ENCODE measurements at places on chromosomes 1 and 21.

GRCh38 chr21:41518757-41519156, 10.8 kb upstream of the TMPRSS2 start:
- DNase-seq, result no peak

- no peak for DNase-seq
Observed at GRCh38 chr1:23526329-23527041, 4.5 kb downstream of the E2F2 start.

GRCh38 chr1:110672001-110672752, 2.6 kb downstream of the KCNA3 start:
- peak; percentile 75 for DNase-seq

- DNase-seq, result no peak
Observed at GRCh38 chr1:229086091-229086490, 184.8 kb upstream of the RAB4A start.

- no peak for DNase-seq
Observed at GRCh38 chr1:98210064-98210463, 289.2 kb upstream of the DPYD start.

DNA sequence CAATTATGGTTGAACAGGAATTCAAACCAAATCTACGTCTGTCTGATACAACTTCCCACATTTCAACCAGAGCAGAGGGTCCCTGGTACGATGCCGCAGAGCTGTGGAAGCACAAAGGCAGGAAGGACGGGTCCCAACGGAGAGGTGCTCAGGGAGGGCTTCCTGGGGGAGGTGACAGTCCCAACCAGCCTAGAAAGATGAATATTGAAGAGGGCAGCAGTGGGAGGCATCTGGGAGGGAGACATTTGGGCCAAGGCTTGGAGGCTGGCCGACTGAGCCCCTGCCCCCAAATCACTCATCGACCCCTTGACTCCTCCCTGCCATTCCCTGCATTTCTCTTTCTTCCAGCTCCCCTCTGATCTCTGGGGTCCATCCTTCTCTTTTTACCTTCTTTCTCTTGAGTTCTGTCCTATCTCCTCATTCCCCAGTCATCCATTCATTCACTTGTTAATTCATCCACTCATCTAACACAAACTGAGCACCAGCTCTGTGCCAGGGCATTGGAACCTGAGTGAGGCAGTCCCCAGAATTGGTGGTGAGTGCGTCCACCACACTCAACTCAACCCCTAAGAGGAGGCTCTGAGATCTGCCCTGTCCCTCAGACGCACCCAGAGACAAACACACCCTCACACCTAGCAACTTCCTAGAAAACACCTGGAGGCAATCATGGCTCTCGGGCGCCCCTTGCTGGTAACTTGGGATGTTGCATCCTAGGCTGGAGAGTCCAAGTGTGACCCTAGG, 13.2 kb upstream of the CELA3B start:
- DNase-seq, result peak; percentile 85

DNA sequence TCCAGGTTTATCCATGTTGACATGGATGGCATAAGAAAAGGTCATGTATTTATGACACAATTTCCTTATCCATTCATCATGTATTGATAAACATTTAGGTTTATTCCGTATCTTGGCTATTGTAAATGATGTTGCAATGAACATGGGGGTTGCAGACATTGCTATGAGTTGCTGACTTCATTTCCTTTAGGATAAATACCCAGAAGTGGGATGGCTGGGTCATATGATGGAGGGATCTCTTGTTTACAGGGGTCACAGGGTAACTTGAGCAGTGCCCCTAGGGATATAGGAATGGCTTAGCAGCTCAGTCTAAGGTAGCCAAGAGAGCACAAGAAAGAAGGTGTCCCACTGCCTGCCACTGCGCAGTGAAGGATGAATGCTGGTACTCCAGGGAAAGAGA, 229.6 kb upstream of the COA6 start:
- no peak for DNase-seq

GRCh38 chr1:220803401-220804201, 16.9 kb downstream of the MTARC1 start:
- DNase-seq, result no peak

DNA sequence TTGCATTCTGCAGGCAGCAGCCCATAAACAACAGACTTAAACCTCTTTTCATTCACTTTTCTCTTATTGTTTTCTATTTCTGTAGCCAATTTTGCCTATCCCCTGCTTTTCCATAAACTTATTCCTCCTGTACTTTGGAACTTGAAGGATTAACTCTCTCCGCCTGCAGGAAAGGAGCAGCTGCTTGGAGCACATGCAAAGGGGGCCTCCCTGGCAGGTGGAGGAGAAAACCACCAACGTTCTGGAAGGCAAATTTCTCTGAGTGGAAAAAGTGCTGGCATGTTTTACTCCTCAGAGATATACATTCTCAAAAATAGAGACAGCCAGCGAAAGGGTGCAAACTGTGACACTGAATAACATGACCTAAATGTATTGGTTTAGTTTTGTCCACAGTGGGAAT, 33.6 kb downstream of the RGS21 start:
- DNase-seq, result no peak

DNA sequence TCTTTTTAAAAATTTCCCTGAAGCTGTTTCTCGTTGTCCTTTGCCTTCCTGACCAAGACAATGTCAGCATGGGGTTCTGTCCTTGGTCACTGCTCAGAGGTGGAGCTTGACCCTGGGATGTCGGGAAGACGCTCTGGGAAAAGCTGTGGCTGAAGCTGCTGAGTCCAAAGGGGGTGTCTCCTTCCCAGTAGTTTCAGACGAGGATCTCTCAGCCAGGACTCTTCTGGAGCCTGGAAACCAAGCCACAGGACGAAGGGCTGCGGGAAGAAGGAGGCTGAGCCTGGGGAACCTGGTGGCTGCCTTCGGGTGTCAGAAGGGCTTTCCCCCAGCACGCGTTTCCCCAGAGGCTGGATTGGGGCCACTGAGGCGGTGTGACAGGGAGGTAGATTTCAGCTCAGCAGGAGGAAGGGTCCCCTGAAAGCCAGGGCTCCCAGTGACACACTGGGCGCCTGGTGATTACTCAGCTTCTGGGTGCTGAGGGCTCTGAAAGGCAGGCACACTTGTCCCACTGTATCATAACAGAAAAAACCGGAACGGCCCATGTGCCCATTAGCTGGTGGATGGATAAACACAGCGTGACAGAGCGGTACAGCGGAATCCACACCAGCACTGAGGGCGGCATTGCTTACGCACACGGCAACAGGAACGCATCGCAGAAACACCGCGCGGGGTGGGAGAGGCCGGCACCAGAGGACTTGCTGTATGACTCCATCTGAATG, 5.0 kb upstream of the KRTAP12-1 start:
- no peak for DNase-seq

DNA sequence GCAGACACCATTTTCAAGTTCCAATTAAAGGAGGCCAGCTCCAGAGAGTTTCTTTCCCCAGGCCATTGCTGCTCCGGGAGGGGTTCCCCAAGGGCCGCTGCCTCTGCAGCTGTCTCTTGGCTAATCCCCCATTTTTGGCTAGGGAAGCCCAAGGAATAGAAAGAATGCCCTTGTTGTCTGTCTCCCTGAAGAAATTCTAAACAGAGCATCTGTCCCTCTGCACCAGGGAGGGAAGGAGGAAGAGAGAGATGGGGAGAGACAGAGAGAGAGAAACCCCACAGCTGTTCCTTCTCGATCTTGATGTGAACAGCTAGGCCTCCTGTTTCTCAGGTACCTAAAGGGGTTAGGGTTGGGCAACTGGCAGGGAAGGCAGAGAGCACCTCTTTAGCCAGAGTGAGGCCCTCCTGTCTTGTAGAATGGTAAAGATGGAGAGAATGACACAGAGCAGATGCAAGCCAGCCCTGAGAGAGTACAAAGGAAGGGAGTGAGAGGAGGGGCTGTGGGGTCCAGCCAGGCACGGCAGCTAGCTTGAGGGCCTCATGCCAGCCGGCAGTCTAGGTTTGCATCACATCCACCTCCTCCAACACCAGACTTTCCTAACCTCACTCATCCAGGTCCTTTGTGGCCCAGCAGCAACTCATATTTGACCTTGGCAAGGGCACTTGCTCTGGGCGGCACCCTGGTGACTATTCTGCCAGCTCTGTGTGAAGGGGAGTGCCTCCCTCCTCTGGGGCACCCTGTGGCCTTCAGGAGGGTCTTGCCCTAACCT, 13.1 kb downstream of the OPTC start:
- no peak for DNase-seq

DNA sequence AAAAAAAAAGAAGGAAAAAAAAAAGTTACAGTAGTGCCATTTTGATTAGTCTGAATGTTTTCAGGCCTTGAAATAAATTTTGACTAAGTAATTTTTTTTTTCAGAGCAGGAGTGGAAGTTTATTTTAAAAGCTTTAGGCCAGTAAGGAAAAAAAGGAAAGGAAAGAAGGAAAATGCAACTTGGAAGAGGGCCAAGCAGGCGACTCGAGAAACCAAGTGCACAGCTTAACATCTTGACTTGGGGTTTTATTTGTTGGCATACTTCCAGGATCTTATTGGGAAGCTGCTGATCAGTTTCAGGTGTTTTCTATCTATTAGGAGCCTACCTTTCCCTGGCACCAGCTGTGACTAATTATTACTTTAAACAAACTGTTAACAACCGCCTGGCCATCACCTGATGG, 41.7 kb downstream of the ATF3 start:
- DNase-seq, result no peak

DNA sequence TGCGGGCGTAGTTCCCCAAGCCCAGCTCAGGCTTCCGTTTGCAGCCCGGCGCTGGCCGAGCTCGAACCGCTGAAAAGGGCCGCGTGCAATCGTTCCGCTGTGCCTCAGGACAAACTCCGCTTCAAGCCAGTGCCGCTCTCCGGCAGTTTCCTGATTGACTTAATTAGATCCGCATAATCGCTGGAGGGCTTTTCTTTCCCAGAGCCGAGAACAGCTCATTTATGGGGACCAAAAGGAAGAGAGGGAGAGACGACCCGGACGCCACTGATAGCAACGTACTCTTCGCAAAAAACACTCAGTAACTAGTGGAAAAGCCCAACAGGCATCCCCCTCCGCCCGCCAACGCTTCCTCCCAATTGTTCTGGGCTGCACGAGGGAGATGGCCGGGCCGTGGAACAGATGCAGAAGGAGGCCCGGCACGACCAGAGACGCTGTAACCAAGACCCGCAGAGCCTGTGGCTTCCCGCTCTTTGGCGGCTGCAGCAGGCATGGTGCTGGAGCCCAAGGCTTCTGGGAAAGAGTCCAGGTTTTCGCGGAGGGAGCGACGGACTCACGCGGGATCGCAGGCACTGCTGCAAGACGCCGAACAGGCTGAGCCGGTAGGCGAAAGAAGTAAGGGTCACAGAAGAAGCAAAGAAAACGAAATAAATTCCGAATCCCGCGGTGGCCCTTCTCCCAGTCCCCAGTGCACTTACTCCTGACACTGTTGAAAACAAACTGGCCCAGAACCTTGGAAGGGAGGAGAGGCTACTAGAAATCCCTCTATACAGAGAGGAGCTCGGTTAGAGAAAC, 3.6 kb upstream of the FOXD2 start:
- no peak for DNase-seq

- no peak for DNase-seq
Observed at GRCh38 chr21:33136847-33137502, 67.0 kb downstream of the OLIG1 start.

DNA sequence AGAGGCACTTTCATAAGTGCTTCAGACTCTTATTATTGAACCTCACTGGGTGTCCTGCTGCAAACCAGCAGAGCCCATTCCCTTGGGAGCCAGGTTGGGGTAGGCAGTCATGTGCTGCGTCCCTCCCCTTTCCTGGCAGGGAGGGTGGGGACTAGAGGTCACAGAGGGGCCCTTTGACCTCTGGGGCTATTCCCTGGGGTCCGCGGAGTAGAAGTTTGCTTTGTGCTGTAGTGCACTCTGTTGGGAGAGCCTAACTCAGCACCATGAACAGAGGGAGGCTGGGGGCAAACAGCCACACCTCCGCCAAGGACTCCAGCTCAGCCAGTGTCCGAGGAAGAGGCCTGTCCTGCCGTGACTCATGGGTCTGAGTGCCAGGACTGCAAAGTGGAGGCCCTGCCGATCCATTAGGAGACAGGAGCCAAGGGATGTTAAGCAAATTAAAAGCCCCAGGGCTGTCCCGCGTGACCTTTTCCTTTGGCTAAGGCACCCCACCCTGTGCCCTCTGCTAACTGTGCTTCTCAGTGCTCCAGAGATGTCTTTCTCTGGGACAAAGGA, 3.0 kb upstream of the IGSF21 start:
- no peak for DNase-seq

DNA sequence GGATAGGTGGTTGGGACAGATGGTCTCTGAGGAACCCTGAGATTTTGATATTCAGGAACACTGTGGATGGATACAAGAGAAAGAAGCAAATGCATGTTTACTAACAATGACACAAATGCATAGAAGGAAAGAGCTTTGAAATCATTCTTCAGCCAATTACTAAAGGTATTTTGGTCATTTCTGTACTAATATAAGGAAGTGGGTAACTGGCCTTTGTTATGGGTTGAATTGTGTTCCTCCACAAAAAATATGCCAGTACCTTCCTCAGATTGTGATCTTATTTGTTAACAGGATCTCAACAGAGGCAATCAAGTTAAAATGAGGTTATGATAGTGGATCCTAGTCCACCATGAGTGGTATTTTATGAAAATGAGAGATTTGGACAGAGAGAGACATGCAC, 68.7 kb upstream of the KCNA3 start:
- no peak for DNase-seq

GRCh38 chr1:61348025-61348665, 265.8 kb downstream of the NFIA start:
- no peak for DNase-seq

DNA sequence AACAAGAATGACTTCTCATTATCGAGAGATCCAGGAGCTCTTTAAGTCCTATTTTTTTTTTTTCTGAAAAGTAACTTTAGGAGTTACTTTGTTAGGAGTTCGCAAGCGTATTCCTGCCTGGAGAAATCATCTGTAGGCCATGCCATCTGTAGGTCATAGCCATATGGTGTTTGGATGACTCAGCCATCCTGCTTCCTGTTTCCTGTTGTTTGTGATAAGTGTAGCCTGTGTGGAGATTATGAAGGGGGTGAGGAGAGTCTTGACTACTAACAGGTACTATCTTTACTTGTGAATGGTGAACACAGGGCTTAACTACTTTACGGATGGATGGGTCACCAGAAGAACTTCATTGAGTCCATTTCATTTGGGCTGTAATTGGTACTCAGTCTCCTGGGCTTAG, 327.2 kb downstream of the PTPRU start:
- no peak for DNase-seq

DNA sequence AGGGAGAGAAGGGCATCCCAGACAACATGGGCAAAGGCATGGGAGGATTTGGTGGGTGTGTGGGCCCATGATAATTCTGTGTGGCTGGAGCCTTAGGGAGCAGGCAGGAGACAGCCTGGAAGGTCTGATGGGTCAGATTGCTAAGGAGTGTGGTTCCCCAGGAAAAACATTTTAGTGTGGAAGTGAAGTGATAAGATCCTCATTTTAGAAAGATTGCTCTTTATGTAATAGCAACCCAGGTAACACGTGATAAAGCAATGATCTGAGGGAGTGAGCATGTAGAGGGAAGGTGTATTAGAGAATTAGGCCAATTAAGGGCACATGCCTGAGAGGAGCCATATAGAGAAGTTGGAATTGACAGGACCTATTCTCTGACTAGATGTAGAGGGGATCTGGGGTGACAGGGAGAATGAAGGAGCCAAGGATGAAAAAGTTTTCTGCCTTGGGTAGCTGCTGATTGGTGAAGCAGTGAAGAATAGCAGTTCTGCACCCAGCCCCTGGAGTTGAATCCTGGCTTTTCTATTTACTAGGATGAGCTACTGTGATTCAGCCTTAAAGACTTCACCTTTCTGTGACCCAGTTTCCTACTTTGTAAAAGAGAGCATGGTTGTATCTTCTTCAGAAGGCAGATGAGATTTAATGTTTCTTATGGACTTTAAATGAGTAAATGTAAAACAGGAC, 18.7 kb upstream of the SLAMF6 start:
- DNase-seq, result no peak

- no peak for DNase-seq
Observed at GRCh38 chr21:31660591-31660990, 1.1 kb downstream of the SOD1 start.

All from CD4-positive, alpha-beta T cell treated with Interleukin-6 for 4 hours (primary cell).